ENCODE measurements at places on chromosomes 1 and 21.

- peak; percentile 75 for DNase-seq
These were observed 28.1 kb downstream of the MDM4 start for GRCh38 chr1:204544321-204544720.

- no peak for DNase-seq
These were observed 51.9 kb downstream of the LRRN2 start for GRCh38 chr1:204633665-204634064.

- DNase-seq, result no peak
These were observed 4.5 kb downstream of the WNT2B start for GRCh38 chr1:112513112-112513870.

- no peak for DNase-seq
These were observed 22.0 kb downstream of the SLAMF7 start for GRCh38 chr1:160761046-160761445.

- DNase-seq, result no peak
These were observed 4.6 kb upstream of the PRDM16 start for GRCh38 chr1:3064296-3064850.

DNA sequence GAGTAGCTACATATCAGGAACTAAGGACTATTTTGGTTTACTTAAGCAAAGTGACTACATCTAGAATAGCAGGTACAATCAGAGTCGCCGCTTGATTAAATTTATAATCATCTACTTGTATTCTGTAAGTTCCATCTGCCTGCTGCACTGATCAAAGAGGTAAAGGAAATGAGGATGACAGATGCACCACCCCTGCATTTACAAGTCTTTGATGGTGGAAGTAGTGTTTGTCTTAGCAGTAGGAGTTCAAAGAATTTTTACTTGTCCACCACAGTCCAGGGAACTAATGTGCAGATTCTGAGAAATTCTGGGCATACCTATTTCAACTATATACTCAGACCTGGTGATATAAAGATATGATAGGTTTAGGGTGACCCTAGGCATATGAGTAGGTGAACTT lies 184.1 kb upstream of the IVNS1ABP start:
- DNase-seq, result no peak

- no peak for DNase-seq
These were observed 281.8 kb downstream of the VAV3 start for GRCh38 chr1:107683191-107683657.

- no peak for DNase-seq
These were observed 14.5 kb downstream of the NT5C1A start for GRCh38 chr1:39657402-39657801.

DNA sequence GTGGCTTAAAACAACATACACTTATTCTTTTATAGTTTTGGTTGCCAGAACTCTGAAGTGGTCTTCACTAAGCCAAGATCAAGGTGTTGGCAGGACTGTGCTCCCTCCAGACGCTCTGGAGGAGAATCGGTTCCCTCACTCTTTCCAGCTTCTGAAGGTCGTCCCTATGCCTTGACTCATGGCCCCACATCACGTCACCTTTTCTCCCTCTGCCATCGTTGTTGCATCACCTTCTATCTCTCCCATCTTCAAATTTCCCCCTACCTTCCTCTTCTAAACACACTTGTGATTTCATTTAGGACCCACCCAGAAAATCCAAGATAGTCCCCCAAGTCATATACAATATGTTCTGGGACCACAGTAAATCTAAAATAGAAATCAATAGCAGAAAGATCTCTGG lies 12.4 kb downstream of the HHIPL2 start:
- no peak for DNase-seq

GRCh38 chr1:207919523-207920170 lies 8.7 kb upstream of the CD34 start:
- no peak for DNase-seq

- no peak for DNase-seq
These were observed 88.7 kb downstream of the C1orf94 start for GRCh38 chr1:34265396-34265795.
